GOT3 (cell line): ENCODE measurements at places on chromosomes 6 and 20.

DNA sequence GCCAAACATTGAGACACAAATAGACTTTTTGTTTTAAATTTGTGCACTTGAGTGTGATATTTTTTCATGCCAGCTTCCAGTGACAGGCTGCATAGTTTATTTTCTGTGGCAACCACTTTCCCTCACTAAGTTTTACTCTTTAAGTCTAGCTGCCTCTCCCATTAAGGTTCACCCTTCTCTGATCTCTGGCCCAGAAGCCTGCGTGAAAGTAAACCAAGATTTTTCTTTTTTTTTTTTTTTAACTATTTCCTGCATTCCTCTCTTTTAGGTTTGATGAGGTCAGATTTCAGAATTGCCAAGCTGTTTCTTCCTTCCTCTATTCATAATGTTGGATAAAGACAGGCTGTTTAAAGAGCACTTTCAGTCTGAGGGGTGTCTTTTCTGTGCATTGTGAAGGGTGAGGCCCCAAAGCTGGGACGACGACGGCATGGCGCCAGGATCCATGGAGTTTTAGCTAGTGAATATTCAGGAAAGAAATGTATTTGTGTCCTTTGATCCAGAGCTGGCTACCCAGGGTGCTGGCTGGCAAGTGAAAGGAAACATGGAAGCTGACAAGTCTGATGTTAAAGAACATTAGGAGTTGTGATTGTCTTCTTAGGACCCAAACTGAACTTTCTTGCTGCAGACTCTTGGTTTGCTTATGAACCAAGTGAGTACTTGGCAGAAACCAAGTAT is 50.7 kb downstream of the DOK5 start:
- no peak for DNase-seq

- DNase-seq: no peak
These were observed 74.7 kb downstream of the ESR1 start for GRCh38 chr6:151882206-151882605.

DNA sequence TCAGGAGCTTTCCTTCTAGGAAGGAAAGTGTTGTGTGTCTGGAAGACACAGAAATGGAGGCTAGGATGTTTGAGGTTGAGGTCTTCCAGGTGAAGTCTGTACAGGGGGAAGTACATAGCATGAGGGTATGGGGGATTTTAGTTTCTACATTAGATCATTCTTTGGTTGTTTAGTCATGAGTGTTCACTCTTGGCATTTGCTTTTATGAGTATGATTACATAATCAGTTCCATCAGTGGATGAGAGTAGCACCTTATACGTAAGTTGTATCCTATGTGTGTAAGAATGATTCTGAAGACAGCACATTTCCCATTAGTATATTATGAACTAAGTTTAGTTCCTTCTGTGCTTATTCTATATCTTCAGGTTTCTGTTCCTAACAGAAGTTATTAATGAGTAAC is 1.9 kb downstream of the CDYL start:
- no peak for DNase-seq

GRCh38 chr6:123016431-123017103 is 20.5 kb downstream of the CLVS2 start:
- DNase-seq: no peak

- no peak for DNase-seq
These were observed 172.2 kb downstream of the KIF6 start for GRCh38 chr6:39553029-39553428.

DNA sequence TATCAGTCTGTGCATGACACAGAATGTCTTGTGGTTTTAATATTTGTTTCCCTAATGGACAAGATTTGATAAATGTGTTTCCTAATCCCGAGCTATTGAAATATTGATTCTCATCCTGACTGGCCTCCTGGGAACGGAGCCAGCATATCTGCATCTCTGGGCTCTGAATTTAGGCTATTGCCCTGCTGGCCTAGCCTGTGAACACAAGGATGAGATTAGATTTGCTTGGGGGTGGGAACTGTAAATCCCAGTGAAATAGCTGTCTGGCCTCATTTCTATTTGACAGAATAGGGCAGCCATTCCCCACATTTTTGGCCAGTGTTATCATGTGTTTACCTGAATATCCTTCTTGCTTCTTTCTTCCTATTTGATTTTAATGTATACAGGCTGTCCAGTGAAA is 198.4 kb upstream of the SOX4 start:
- no peak for DNase-seq
